ENCODE measurements at places on chromosomes 2 and 18. TPM values are rescaled to one million over a fixed set of nuclear protein-coding genes. Genes with fewer than 3 reads are reported as not detected.

Gene ASAP2
- total RNA-seq = 75.1 TPM

Gene CNDP1
- not detected for total RNA-seq

Gene FEV
- total RNA-seq = not detected

DNA sequence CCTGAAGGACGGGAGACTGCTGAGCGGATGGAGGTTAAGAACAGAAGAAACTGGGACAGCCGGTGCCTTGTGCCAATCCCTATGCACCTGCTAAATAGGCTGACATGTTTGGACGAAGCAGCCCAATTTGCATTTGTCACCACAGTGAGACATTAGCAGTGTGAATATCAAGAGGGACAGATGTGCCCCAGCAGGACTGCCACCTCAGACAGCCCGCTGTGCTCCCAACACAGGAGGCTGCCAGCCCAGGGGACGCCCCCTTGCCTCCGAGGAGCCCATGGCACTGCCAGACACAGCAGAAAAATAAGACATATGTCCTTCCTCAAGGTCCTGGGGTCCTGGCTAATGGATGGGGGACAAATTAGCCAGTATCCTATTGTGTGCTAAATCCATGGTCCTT, 306.7 kb upstream of the POU3F3 start:
- H3K27me3 ChIP-seq = peaks cover 14% of the 10 kb centered on the region
- no peak overlapping the region for H3K4me3 ChIP-seq
- no peak for DNase-seq
- no peaks in the 10 kb centered on the region for H3K4me1 ChIP-seq
- no peaks in the 10 kb centered on the region for H3K36me3 ChIP-seq

GRCh38 chr2:240460781-240461431, 25.4 kb downstream of the GPC1 start:
- no peak overlapping the region for H3K4me3 ChIP-seq
- H3K36me3 ChIP-seq = peaks cover 40% of the 10 kb centered on the region
- no peaks in the 10 kb centered on the region for H3K27me3 ChIP-seq
- H3K4me1 ChIP-seq = no peaks in the 10 kb centered on the region
- peak overlapping the region; percentile 5 for H3K27ac ChIP-seq

GRCh38 chr18:45913276-45913675, 53.9 kb downstream of the EPG5 start:
- H3K27me3 ChIP-seq = no peaks in the 10 kb centered on the region
- H3K4me1 ChIP-seq = no peaks in the 10 kb centered on the region
- H3K36me3 ChIP-seq = peaks cover 5% of the 10 kb centered on the region
- no peak for DNase-seq
- H3K4me3 ChIP-seq = no peak overlapping the region

GRCh38 chr2:189659734-189660133, 1.5 kb upstream of the ASNSD1 start:
- no peaks in the 10 kb centered on the region for H3K36me3 ChIP-seq
- no peak overlapping the region for H3K27ac ChIP-seq
- no peaks in the 10 kb centered on the region for H3K27me3 ChIP-seq

DNA sequence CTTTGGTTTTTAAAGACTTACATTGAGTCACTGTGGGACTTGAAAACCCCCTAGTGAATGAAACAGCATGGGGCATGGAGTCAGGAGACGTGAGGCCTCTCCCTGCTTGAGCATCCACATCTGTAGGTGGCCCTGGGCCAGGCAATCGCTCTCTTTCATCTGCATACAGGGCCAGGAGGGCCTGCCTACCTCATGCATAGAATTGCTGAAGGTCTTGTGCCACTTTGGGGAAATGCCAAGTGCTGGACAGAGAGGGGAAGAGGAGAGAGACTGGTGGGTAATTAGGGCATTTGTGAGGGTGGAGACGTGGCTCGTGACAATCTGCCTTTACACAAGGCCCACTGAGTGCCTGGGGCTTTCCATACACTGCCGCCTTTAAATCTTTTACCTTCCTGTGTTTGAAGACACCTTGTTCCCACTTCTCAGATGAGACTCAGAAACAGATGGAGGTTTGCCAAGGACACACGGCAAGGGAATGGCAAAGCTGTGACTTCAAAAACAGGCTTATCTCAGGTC, 322.2 kb upstream of the HS6ST1 start:
- peaks cover 54% of the 10 kb centered on the region for H3K27me3 ChIP-seq
- no peak overlapping the region for H3K4me3 ChIP-seq
- DNase-seq = no peak
- H3K27ac ChIP-seq = no peak overlapping the region
- no peaks in the 10 kb centered on the region for H3K4me1 ChIP-seq

DNA sequence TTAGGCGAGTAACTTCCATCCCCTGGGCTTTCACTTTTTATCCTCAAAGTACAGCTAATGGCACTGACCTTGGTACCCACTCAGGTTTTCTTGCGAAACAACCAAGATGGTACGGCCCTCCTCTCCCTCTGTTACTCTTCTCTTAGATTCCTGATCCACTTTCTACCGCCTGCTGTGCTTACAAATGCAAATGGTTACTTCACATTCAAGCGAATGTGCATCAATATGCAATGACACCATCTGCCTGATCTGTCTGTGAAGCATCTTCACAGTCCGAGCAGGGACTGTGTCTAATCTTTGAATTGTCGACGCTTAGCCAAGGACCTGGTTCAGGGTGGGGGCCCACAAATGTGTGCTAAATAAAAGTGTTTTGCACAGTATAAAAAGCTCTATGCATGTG, 112.2 kb downstream of the TRIB2 start:
- no peak for DNase-seq

DNA sequence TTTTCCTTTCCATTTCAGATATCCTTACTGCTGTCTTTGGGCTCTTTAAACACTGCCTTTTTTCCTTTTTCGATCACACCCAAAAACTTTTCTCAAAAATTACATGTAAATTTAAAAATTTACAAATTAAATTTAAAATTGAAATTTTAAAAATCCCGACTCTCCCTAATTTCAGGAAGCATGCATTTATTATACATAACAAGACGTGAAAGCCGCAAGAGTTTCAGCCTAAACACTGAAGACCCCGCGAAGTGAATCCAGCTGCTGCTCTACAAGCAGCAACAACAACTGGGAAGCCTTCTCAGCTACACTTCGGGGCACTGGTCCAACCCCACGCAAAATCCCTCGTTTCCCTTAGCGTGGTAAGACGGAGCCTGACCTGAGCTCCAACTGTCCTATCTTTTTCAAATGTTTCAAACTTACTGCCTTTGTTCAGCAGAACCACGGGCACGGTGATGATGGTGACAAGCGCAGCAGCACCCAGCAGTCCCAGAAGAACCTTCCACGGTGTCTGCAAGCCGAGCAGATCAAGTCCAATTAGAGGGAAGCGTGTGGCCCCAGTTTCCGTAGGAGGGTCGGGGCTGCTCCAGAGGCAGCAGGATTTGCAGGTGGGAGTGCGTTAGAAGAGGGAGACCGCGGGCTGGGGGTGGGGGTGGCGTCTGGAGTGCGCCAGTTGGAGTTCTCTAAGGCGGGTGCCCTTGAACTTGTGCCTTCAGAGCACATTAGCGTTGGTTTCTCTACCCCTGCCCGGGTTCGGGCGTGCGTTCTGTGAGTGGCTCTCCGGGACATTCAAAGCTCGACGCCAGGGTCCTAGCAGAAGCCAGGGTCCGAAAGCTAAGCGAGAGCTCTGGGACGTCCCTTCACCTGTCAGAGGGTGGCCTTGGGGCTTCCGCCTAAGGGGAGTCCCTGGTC, 783 bp downstream of the DPP4 start:
- peak; percentile 13 for DNase-seq
- peaks cover 33% of the 10 kb centered on the region for H3K4me1 ChIP-seq
- peak overlapping the region; percentile 95 for H3K4me3 ChIP-seq
- peak overlapping the region; percentile 75 for H3K27ac ChIP-seq
- H3K27me3 ChIP-seq = no peaks in the 10 kb centered on the region
- peaks cover 26% of the 10 kb centered on the region for H3K36me3 ChIP-seq

DNA sequence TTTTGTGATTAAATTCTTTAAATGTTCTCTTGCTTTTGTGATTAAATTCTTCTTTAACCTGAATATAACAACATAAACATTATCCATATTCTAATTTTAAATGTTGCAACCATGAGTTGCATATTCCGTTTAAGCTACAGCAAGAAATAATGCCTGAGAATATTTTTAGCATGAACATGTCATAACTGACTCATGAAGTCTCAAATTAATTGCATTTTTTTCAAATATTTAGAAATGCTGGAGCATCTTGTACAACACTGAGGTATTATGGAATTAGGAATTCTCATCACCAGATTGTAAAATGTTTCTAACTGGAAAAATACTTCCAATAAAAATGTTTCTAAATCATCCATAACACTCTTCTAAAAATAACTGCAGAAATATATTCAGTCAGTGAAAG, 14.7 kb downstream of the ROCK2 start:
- H3K27me3 ChIP-seq = no peaks in the 10 kb centered on the region
- H3K27ac ChIP-seq = no peak overlapping the region
- no peak for DNase-seq
- no peaks in the 10 kb centered on the region for H3K36me3 ChIP-seq
- H3K4me1 ChIP-seq = no peaks in the 10 kb centered on the region
- H3K4me3 ChIP-seq = no peak overlapping the region

DNA sequence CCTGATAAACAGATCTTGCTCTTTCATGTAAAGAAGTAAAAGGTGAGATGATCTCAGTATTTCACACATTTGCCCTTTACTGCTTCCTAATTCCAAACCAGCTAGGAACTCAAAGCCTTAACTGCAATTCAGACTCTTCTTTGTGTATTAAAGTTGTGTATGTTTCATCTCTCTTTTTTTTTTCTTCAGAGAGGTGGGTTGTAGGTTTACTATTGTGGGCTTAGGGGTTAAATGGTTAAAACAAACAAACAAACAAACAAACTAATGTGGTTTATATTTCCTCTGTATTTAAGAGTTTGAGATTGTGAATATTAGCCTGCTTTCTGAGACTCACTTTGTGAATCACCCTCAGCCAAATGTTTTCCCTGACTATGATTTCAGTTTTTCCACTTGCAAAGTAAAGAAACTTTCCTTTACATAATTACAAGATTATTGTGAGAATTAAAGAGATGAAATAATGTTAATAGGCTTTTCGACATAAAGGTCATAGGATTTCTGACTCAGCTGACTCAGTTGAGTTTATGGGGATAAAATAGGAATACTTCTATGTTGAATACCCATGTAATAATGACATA, 2.8 kb downstream of the GULP1 start:
- H3K27ac ChIP-seq = peak overlapping the region; percentile 96
- peak overlapping the region; percentile 95 for H3K4me3 ChIP-seq
- peaks cover 27% of the 10 kb centered on the region for H3K4me1 ChIP-seq
- no peak for DNase-seq
- peaks cover 11% of the 10 kb centered on the region for H3K27me3 ChIP-seq
- H3K36me3 ChIP-seq = peaks cover 81% of the 10 kb centered on the region

DNA sequence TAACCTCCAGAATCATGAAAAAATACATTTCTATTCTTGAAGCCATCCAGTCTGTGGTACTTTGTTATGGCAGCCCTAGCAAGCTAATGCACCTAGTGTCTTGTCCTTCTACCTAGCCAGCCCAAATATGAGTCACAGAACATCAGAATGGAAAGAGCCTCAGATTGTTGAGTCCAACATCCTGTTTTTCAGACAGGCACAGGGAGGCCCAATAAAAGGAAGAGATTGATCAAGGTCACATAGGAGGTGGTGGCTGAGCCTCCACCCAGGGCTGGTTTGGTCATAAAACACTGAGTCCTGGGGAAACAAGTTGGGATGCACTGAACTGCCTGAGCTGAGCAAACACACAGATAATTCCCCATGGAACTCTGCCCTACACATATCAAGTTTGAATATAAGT, 195.5 kb downstream of the TTC32 start:
- peaks cover 13% of the 10 kb centered on the region for H3K4me1 ChIP-seq
- peaks cover 9% of the 10 kb centered on the region for H3K27me3 ChIP-seq

GRCh38 chr2:55120634-55121359, 70.5 kb upstream of the RTN4 start:
- no peak for DNase-seq
- no peaks in the 10 kb centered on the region for H3K36me3 ChIP-seq
- H3K27me3 ChIP-seq = no peaks in the 10 kb centered on the region
- H3K27ac ChIP-seq = no peak overlapping the region

DNA sequence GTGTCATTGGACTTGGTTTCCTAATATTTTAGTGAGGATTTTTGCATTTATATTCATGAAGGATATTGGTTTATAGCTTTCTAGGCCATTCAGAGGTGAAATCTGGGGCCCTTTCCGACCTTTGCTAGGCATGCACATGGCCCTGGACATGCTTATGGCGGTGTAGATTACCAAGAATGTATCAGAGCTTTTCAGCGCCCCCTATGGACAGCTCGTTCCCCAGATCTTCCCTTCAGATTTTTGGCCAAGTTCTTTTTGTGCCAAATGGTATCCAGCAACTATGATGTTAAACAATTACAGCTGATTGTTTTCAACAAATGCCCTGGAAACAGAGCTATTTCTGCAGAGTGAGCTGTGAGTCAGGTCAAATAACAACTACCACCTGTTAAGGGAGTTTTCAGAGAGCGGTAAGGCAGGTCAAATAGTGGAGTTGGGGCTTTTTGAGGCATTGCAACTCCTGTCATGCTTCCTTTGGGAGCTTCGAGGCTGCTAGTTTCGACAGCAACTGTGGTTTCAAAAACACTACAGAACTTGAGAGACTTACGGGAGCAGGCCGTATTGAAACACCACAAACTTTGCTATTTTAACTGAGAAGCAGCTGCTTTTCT, 188.3 kb downstream of the ZNF516 start:
- DNase-seq = no peak
- no peak overlapping the region for H3K4me3 ChIP-seq
- no peak overlapping the region for H3K27ac ChIP-seq
- H3K36me3 ChIP-seq = no peaks in the 10 kb centered on the region

DNA sequence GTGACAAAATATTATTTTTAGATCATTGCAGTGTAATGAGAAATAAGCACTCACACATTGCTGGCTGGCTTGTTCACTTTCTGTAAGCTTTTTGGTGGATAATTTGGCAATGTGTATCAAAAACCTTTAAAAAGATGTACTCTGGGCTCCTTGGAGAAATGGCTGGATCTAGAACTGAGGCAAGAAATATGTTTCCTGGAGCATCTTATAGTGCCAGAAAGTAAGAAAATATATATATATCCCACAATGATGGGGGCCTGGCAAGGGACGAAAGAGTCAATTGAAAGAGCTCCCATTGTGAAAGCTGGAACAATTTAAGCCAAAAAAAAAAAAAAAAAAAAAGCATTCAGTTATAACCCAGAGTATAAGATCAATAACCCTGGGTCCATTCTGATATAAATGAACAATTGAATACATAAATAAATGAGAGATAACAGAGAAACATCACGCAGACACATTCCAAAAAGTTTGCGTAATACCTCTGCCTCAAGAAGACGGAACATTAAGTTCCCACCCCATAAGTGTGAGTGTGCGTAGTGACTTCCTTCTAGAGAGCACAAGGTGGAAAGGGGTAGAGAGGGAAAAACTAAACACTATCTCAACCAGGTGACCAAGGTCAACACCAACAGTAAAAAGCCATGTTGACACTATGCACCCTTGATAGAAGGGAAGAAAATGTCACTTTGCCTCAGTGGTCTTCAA, 77.5 kb downstream of the BIN1 start:
- DNase-seq = no peak
- no peak overlapping the region for H3K27ac ChIP-seq
- H3K4me1 ChIP-seq = no peaks in the 10 kb centered on the region
- no peaks in the 10 kb centered on the region for H3K36me3 ChIP-seq
- peaks cover 53% of the 10 kb centered on the region for H3K27me3 ChIP-seq

All from Calu3 (cell line).